ENCODE measurements at places on chromosomes 12 and 14.

DNA sequence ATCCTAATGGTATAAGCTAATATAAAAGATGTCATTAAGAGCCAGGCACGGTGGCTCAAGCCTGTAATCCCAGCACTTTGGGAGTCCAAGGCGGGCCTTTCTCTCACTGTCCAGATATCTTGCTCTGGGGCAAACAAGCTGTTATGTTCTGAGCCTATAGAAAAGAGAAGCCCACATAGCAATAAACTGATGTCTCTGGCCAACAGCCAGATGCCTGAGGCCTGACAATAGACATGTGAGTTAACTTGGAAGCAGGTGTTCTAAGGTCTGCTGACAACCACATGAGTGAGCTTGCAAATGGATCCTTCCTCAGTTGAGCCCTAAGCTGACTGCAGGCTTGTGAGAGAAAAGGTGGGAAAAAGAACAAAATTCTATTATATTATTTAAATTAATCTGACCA lies 25.0 kb downstream of the YAF2 start:
- DNase-seq, result no peak

DNA sequence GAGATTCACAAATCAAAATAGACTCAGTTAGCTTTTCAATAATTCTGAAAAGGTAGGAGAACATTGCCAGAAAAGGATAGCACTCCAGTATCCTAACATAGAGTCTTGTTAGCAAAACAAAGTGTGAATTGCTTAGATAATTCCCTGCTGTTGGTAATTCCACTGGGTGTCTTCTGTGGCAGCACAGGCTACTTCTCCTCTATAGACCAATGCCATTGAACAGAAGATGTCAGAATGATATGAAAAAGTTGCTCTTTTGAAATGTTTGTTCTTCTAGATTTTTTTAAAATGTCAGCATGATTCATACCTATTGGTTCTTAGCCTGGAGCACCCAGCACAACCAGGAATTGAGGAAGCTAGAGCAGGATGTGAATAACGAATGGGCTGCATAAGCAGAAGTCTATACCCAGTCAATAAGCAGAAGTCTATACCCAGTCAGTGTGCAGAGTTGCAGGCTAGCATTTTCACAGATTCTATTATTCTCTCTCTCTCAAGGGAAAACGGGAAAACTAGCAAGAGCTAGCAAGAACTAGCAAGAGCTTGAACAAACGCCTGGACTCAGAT lies 112.8 kb downstream of the SYT1 start:
- DNase-seq, result no peak

DNA sequence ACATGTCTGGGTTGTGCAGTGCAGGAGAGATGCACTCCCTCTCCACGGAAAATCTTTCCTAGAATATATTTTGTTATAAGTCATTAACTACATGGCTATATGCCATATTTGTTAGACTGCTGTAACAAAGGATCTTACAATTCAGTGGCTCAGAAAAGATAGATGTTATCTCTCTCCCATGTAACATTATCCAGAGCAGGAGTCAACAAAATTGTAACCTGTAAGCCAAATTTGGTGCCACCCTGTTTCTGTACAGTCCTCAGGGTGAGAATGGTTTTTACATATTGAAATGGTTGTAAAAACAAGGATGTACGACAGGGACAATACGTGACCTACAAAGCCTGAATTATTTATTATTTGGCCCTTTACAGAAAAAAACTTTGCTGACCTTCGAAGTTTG lies 155.5 kb downstream of the KIF21A start:
- no peak for DNase-seq

GRCh38 chr12:132604151-132604618 lies 6.2 kb downstream of the LRCOL1 start:
- DNase-seq, result no peak

DNA sequence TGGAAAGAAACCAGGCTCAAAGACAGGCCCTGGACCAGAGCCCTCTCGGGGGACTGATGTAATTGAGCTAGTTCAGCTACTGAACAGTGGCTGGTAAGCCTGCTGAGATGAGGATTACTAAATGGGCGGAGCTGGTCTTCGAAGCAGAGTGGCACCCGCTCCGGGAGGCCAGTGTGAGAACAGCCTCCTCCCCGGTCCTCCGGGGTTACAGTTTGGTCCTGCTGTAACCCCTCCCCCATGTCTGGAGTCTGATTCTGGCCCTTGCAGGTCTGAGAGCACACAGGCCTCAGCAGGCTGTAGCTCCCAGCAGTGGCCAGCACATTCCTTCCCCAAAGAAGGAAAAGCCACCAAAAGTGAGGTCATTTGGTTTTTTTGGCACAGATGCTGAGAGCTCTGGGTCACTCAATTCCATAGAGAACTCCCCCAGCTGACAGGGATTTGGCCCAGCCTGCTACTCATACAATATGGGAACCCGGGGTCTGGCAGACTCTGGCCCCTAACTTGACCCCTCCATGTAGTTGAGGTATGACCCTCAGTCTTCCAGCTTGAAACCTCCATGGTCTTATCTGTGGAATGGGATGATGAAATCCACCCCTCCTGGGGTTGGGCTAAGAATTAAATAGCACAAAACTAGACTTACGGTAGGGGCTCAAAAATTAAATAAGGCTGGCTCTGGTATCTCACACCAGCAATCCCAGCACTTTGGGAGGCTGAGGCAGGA lies 39.0 kb downstream of the ACTN1 start:
- no peak for DNase-seq

DNA sequence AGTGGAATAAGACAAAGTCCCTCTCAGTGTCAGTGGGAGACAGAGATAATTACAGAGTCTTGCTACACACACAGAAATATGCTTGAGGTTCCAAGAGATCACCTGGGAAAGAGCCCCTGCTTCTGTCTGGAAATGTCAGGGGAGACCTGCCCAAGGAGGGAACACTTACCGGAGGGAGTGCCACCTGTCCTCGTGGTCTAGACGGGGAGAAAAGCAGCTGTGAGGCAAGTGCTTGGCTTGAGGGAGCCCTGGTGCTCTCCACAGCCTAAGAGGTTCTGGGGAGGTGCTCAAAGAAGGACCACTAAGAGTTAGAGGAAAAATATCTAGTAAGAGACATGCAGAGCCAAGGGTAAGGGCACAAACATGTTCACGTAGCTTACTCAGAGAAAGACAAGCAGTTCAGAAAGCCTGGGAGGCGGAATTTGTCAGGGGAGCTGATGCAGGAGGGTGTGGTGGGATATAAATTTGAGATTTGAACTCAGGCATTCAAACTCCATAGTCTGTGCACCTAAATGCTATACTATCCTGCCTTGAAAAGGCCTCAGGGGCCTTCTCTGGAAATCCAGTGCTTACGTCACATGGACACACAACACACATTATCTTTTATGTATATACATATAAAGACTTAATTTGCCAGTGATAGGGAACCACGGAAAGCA lies 38.2 kb upstream of the GNPNAT1 start:
- no peak for DNase-seq

- no peak for DNase-seq
These were observed 118.5 kb upstream of the C14orf180 start for GRCh38 chr14:104460791-104461651.

GRCh38 chr12:30169839-30170591 lies 386.3 kb upstream of the TMTC1 start:
- no peak for DNase-seq

GRCh38 chr12:119020406-119021360 lies 39.3 kb downstream of the SRRM4 start:
- DNase-seq, result peak; percentile 12

DNA sequence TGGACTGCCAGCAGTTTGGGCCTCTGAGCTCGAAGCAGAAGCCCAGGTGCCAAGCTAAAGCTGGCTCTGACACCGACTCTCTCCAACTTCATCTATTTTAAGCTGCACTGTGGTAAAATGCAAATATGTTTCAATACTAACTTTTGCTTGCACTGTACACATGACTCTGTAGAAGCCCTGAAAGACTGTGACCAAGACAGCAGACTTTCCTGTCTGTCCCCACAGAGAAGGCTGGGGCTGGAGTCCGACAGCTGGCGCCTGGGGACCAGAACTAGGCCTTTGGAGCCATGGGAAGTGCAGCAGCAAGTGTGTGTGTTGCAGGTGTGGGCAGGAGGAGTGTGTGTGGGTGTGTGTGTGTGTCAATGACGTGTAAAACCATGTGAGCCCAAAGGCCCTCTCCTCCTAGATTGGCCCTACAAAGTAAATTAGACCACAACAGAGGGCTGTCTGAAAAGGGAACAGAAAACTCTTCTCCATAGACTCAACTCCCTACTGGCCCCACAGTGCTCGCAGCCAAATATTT lies 16.4 kb upstream of the RAB35 start:
- DNase-seq, result no peak

DNA sequence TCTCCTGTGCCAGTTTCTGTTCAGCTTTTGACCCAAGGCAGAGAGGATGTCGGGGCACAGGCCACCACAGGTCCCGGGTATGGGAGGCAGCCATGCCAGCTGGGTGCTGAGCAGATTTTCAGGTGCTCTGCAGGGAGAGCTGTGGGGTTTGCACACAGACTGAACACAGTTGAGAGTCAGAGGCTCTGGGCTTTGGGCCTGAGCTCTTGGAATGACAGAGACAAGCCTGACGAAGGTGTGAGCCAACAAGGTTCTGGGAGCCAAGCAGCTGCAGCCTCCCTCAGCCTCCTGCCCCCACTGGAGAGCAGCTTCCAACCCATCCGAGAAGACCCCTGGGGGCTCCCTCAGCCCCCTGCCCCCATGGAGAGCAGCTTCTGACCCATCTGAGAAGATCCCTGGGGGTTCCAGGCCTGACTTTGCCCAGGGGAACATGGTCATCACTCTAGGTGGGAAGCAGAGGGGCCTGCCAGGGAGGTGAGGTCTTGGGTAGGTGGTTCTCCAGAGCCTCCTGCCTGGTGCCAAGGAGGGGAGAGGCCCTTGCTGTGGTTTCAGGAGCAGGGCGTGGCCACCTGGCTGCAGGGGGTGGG lies 13.8 kb downstream of the FBRSL1 start:
- DNase-seq, result no peak

DNA sequence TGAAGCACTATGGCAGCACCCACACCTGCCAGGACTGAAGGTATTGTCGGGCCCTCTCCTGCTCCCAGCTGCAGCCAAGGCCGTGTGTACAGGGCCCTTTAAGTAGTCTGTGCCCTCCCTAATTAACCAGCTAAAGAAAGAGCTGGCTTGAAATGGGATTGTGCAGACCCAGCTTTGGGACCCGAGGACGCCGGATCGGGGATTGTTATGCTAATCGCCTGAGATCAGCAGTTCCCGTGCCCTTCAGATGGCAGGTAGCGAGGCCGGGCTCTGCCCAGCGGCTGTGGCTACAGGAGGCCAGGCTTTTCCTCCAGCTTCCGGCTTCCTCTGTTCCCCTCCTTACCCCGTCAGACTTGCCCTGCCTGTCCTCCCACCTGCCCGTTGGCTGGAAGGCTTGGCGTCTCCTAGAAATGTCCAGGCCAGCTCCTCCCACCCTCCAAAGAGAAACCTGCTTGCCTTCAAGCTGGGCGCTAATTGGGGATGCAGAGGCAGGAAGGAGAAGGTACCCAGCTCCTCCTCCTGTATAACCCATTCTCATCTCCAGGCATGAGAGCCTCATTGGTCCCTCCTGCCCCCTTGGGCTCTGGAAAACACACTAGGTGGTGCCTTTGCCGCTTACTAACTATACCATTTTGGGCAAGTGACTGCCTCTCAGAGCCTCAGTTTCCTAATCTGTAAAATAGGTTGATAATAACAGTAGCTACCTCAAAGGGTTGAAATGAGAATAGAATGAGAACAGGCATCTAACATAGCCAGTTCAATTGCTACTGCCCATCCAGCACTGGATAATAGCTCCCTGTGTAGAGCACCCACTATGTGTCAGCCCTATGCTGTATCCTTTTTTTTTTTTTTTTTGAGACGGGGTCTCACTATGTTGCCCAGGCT lies 25.8 kb upstream of the MSI1 start:
- DNase-seq, result no peak

- no peak for DNase-seq
These were observed 5.5 kb upstream of the CELA1 start for GRCh38 chr12:51351913-51352532.

GRCh38 chr14:98947911-98948595 lies 323.9 kb downstream of the BCL11B start:
- DNase-seq, result no peak
